ENCODE measurements at places on chromosomes 4 and X.

DNA sequence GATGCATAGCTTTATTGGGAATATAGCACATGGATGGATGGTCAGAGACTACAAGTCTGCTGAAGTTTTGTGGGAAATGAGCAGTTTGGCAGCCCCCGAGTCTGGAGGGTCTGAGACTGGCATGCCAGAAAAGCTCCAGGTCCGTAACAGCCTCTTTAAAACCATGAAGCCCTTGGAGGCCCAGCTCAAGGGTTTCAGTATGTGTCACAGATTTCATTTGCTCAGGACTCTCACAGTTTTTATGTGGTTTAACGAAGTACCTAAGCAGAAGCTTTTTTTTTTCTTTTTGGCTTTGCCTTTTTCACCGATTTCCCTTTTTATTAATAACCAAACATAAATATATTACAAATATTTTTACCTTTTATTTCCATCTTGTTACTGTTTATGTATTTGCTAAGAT, 30.6 kb upstream of the TMEM184C start:
- no peak for DNase-seq

DNA sequence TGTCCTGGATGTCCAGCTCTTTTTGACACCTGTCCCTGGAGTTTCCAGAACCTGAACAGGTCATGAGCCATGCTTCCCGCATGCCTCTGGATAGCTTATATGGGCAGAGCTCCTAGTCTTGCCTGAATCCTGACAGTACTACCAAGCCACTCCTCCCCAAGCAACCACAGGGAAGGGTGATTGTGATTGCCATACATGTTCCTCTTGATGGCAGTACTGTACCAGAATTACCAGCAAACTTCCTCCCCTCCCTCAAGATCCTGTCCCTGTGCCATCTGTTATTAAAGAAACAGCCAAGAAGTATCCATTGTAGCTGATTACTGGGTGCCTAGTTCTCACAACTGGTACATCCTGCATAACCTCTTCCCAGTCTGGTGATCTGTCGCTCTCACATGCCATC, 264.3 kb upstream of the AGTR2 start:
- DNase-seq, result no peak

GRCh38 chr4:7457201-7458065, 22.7 kb upstream of the PSAPL1 start:
- DNase-seq, result no peak

GRCh38 chr4:14361084-14361483, 641.2 kb upstream of the CPEB2 start:
- no peak for DNase-seq

DNA sequence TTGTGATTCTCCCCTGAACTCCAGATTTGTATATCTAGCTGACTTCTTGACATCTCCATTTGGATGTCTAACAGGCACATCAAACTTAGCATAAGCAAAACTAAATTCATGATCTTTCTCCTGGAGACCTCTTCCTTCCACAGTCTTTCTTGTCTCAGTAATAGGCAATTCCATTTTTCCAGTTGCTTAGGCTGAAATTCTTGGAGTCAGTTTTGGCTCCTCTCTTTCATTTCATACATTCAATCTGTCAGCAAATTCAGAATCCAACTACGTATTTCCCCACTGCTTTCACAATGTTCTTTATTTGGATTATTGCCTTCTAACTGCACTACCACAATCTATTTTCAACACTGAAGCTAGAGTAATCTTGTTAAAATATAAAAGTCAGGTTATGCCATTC, 219.9 kb upstream of the GLRA2 start:
- no peak for DNase-seq

DNA sequence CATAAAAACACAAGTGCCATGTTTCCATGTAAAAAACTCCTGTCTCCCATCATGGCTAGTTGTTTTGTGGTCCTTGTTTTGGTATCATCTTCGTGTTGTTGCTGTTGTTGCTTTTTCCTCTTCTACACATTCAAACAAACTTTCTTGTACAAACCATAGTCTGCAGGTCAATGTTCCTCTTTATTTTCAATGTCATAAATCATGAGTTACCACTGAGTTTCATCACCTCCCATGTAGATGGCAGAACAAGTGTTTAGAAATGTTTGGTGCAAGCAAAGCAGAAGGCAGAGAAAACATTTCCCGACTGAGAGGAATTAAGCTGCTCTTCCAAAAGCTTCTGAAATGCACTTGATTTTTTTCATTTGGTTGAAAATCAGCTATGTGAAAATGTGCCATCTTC, 166.0 kb downstream of the ANTXR2 start:
- DNase-seq, result no peak

DNA sequence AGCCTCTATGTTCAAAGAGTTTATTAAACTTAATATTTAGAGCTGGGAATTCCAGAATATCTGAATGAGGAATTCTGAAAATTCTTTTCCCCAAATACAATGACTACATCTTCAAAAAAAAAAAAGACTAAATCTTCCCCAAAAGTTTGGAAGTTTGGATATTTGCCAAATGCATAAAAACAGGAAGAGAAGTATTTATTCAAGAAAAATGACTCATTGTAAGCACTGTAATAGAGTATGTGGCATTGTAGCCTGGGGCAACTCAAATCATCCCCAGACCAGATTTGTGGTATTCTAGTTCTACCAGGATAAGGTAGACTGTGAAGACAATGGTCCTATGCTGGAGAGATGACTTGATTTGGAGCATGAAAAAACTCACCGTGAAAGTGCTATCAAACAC, 78.5 kb upstream of the PDHA2 start:
- no peak for DNase-seq

- DNase-seq, result no peak
Observed at GRCh38 chrX:72060921-72061490, 70.7 kb downstream of the RTL5 start.

DNA sequence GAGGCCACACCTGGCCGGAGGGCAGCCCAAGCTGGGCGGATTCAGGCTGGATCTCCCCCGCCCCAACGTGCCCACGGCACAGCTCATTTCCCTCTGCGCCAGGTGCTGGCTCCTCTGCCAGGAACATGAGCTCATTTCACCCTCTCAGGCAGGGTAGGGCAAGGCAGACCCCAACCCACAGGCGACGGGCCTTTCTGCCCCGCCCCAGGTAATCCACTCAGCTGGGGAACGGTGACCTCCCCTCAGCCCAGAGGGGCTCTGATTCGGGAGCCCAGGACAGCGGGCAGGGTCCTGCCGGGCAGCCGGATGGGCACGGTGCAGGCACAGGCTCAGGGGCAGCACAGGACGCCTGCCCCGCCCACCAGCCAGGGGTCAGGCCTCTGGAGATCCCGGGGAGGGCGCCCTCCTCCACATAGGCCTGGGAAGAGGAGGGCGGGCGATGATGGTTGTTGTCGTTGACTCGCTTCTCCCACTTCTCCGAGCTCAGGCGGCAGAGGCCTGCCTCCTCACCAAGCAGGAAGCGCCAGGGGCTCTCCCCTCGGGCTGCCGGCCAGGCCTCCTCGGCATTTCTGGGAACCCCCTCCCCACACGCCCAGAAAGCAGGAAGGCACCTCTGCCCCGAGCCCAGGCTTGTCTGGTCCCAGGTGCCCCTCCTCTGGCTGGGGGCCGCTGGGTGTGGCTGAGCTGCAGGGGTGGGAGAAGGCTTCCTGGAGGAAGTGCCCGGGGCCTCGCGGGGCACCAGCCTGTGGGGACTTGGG, 31.1 kb downstream of the TACC3 start:
- no peak for DNase-seq

GRCh38 chr4:157114671-157115070, 38.7 kb downstream of the GLRB start:
- no peak for DNase-seq

All from Panc1 (cell line).